ENCODE measurements at places on chromosomes 2 and 18.

DNA sequence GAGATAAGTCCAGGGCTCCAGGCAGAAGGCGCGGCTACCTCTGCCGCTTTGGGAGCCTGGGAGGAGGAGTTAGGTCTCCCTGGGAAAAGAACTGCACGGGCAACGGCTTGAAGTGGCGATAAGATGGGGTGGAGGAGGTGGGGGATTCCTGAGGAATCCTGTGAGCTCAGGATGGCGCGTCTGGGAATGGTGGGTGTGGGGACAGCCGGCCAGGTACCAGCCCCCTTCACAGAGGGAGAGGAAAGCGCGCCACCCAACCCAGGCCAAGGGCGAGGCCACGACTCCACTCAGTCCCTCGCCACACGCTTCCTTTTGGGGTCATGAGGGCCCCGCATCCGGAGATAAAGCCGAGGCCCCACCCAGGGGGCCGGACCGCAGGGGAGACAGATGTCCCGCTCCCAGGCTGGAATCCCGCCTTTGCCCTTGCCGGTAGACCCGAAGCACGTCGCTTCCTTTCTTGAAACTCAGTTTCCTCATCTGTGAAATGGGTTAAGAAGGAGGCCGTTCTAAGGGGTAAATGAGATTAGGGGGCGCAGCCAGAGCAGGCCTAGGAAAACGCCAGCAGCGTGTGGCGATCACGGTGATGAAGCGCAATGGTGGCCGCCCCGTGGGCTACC lies 1.7 kb upstream of the CTDSP1 start:
- peak; percentile 39 for DNase-seq

DNA sequence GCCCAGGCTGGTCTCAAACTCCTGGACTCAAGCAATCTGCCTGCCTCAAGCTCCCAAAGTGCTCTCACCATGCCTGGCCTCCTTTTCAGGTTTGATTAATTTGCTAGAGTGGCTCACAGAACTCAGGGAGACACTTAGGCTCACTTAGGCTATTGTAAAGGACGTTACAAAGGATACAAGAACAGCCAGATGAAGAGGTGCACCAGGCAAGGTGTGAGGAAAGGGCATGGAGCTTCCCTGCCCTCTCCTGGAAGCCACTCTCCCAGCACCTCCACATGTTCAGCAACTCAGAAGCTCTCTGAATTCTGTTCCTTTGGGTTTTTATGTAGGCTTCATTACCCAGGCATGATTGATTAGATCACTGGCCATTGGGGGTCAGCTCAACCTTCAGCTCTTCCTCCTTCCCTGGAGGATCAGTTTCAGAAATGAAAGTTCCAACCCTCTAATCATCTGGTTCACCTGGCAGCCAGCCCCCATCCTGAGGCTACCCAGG lies 78.7 kb upstream of the RGPD5 start:
- no peak for DNase-seq

DNA sequence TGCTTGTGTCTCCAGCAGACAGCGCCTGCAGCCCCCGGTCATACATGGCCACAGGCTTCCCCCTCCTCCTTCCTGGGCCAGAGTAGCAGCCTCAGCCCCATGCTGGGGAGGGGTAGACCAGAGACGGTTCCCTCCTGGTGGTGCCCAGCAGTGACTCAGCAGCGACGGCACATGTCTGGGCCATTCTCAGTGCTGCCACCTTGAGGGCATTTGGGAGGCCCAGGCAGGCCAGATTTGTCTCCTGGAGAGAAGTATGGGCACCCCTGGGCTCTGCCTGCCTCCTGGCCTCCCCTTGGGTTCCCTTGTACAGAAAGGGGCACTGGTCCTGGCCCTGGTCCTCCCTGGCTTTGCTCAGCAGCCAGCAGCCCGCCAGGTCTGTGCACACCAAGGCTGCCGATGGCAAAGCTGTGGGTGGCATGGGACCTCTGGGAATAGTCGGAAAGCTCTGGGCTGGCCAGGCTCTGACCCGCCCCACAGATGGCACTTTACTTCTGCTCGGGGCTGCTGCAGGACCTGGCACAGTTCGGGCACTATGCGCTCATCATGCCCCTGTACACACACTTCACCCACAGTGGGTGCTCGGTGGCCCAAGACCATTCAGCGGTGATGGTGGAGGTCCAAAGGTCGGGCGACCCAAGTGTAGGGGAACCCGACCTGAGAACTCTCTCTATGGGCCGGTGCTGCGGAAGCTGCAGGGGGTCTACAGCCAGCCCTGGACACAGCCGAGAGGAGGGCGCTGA lies 11.4 kb upstream of the ALPI start:
- no peak for DNase-seq

DNA sequence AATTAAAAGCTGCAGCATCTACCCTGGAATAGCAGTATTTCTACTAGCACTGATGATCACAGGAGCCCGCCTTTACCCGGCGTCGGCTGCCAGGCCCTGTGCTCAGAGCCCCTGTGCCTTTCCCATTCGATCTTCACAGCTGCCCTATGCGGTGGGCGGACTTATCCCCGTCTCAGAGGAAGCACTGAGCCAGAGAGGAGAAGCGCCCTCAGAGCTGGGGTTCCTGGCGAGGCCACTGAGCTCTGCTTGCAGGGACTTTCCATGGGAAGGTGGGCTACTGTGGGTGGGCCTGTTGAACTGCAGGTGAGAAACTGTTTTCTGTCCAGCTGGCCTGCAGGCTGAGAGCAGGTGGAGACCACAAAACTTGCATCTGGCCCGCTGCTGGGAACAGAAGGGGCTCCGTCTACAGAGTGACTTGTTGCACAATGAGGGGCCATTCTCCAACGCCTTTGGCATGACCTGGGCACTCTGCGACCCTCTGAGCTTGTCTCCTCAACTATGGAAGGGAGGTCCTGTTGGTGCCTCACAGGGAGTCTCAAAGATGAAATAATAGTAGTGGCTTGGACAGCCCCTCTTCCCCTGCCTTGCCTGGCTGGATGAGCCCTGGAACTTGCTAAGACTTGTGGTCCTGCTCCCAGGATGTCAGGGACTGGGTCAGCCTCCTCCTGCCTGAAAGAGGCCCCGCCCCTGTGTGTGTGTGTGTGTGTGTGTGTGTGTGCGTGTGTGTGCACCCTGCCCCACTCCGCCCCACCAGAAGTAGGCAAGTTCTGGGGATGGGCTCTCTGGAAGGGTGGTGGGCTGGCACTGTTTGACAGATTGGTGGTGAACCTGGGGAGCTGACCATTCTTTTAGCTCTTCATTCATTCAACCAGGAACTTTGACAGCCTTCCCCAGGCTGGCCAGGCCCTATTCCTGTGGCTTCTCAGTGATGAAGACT lies 32.7 kb downstream of the GLI2 start:
- no peak for DNase-seq

- no peak for DNase-seq
Measured at GRCh38 chr2:180722551-180723239, 257.7 kb upstream of the UBE2E3 start.

- peak; percentile 78 for DNase-seq
Measured at GRCh38 chr2:231717281-231718171, 9.2 kb downstream of the PTMA start.

- DNase-seq = no peak
Measured at GRCh38 chr18:58400331-58400870, 228.5 kb downstream of the ALPK2 start.

All from T1000 (cell line).